Uterus (tissue), 4 donors: ENCODE measurements at places on chromosomes 11 and 22. TPM values are rescaled to one million over a fixed set of nuclear protein-coding genes. Genes with fewer than 3 reads are reported as not detected.

The TREH gene
- not detected for total RNA-seq

The OR4X2 gene
- not detected for total RNA-seq

The RIC3 gene
- total RNA-seq = 28.4 TPM

The ELMOD1 gene
- total RNA-seq = not detected

The GPHA2 gene
- not detected for total RNA-seq

The FXYD2 gene
- 2.1 TPM for total RNA-seq

The OR51I1 gene
- total RNA-seq = not detected

The GGTLC2 gene
- total RNA-seq = not detected

The HBE1 gene
- 4.2 TPM for total RNA-seq

The SLC22A6 gene
- total RNA-seq = not detected

The NRIP3 gene
- 0.29 TPM for total RNA-seq

The FZD4 gene
- total RNA-seq = 77.6 TPM

The GDPD4 gene
- total RNA-seq = 0.07 TPM

The MAJIN gene
- not detected for total RNA-seq

The LRRN4CL gene
- total RNA-seq = 36.2 TPM

The PRDM11 gene
- total RNA-seq = 318 TPM

The C11orf87 gene
- 5.9 TPM for total RNA-seq

The APOL4 gene
- total RNA-seq = 16.9 TPM

The RFPL1 gene
- total RNA-seq = not detected

The RTN4RL2 gene
- not detected for total RNA-seq

The KRTAP5-2 gene
- not detected for total RNA-seq

The MS4A5 gene
- not detected for total RNA-seq

The BSCL2 gene
- total RNA-seq = 24.1 TPM

The GSTT2B gene
- 7.6 TPM for total RNA-seq

The SUSD2 gene
- 0.88 TPM for total RNA-seq

The SMC1B gene
- total RNA-seq = not detected

The GRAP2 gene
- total RNA-seq = not detected

The OTOG gene
- total RNA-seq = not detected

The SELENOM gene
- total RNA-seq = 785 TPM

The OR5B21 gene
- total RNA-seq = not detected

The VPREB1 gene
- total RNA-seq = 2.6 TPM

The NUP160 gene
- 90.8 TPM for total RNA-seq

The ZBTB44 gene
- 91.2 TPM for total RNA-seq

The COX8A gene
- 147 TPM for total RNA-seq

The RBM14 gene
- 15.1 TPM for total RNA-seq

The VEGFB gene
- total RNA-seq = 28.5 TPM

The LIF gene
- not detected for total RNA-seq

The APOL5 gene
- total RNA-seq = not detected

The KRTAP5-1 gene
- total RNA-seq = not detected

The APOA4 gene
- total RNA-seq = not detected

The MFRP gene
- total RNA-seq = not detected

The TRIM48 gene
- total RNA-seq = not detected

The UBQLN3 gene
- 1.5 TPM for total RNA-seq

The SEZ6L gene
- 0.26 TPM for total RNA-seq

The RASGRP2 gene
- 72.8 TPM for total RNA-seq

The FOLR2 gene
- 7.7 TPM for total RNA-seq

The SEPTIN3 gene
- total RNA-seq = 1.4 TPM
